NCI-H1417 treated with DMSO at 0.1 percent for 48 hours (cell line): ENCODE measurements at places on chromosomes 11 and 22.

GRCh38 chr22:19903031-19903430, 38.5 kb upstream of the COMT start:
- no peak for DNase-seq

- no peak for DNase-seq
Measured at GRCh38 chr11:44452827-44453572, 112.5 kb upstream of the CD82 start.

DNA sequence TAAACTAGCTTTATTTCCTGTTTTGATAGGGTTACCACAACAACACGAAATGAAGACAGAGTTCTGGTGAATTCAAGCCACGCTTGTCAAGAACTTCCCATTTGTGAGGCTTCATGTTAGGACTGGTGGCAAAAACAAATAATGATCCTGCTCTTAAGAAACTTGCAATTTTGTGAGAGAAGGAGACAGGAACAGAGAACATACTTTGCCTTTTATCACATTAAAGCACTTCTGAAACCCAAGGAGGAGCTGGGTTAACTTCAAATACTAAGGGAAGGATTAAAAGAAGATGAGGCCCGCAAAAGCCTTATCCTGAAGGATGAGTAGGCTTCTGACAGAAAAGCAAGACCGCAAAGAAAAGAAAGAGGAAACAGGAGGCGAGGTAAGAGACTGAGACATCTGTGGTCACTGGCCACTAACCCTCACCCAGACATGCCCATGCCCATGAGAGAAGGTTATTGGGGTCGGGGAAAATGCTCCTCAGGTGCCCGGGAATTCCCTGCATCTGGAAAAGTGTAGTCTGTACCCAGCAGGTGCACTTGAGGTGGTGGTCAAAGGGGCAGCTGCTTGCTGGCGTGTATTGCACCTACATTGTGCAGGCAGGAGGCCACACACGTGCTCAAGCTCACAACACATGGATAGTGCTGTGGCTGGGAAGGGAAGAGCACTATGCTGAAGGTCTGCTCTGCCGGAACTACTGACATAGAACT, 50.5 kb downstream of the MAPK1 start:
- DNase-seq, result no peak

DNA sequence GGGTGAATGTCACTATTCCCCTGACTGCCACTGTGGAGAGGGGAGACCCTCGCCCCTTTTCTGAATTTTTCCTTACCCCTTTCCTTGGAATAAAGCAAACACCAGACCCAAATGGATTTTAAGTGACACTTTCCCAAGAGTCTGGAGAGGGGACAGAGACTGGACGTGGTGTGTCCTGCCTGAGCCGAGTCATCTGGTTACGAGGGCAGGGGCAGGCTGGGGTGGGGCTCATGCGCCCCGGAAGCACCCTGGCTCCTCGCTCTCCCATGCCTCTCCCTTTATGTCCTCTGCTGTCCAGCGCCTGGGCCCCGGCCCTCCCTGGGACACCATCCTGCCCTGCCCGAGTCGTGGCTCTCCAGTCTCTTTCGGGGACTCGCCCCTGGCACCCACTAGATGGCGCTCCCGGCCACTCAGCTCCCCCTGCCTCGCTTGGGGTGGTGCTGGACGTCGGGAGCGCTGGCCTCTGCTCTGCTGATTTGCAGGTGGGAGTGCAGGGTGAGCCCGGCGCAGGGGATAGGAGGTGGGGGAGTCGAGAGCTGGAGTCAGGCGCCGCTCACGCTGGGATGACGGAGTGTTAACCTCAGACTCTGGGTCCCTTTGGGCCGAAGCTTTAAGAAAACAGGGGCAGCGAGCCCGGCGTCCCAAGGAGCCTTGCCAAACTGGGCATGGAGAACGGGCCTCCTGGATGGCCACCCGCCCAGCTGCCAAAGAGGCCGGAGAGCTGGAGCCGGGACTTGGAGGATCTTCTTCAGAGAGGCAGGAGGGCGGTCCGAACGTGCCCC, 89.8 kb downstream of the RPS6KA4 start:
- DNase-seq, result peak; percentile 16

GRCh38 chr11:90171359-90171758, 36.9 kb downstream of the NAALAD2 start:
- DNase-seq, result no peak

DNA sequence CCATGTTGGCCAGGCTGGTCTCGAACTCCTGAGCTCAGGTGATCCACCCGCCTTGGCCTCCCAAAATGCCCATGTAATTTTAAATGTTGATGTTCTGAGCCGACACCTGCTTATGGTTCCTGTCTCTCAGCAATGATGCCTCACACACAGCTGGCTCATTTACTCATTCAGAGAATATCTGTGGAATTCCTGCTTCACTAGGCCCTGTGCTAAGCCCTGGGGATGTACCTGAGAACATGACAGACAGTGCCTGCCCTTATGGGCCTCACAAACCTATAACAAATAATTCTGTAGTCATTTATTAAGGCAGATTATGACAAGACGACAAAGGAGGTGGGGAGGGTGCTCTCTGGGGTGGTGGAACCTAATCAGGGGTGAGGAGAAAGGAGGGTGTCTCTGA, 93.7 kb downstream of the PRR5L start:
- DNase-seq, result no peak

GRCh38 chr11:75334402-75334891, 17.0 kb downstream of the ARRB1 start:
- no peak for DNase-seq
